ENCODE measurements at places on chromosomes 6 and 20.

DNA sequence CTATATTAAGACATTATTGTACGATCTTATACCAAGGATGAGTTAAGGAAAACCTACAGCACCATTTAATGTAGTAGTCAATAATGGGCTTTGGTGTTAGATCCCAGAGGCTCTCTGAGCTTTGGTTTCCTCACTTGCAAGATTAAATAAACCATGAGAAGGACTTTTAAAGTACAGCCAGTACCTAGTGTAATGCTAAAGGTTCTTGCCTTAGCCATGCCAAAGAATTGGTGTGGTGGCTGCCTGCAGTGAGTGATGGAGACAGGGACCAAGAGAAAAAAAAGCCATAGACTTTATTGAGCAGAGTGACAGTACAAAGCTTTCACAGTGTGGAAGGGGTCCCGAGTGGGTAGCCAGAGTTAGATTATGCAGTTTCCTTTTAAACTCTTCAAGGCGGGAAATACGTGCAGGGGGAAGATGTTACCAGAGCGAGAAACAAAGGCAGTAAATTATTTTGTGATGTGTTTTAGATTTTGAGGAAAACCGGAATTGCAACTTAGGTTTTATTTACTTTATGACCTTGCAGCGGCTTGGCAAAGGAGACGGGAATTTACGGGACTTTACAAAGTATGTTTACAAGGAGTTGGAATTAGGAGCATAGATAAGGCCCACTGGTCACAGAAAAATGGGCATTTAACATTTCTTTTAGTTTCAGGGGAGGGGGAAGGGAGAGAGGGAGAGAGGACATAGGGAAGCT lies 100.4 kb downstream of the MYO6 start:
- no peak for DNase-seq

DNA sequence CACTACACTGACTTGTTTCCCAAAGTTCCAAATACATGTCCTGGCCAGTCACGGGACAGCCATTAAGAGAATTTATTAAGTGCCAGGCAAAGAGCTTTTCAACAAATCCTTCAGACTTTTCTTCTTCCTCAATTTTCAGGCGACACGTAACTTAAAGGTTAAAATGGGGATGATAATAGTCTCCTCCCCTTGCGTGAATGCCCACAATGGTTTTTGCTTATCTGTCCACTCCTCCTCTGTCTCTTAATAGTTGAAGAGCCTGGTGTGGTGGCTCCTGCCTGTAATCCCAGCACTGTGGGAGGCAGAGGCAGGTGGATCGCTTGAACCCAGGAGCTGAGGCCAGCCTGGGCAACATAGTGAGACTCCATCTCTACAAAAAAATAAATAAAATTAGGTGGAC lies 11.4 kb upstream of the PARD6B start:
- no peak for DNase-seq

GRCh38 chr20:1121429-1121828 lies 3.0 kb downstream of the PSMF1 start:
- no peak for DNase-seq

GRCh38 chr6:81625216-81625615 lies 127.3 kb downstream of the TENT5A start:
- DNase-seq = no peak

- no peak for DNase-seq
These were observed at the start of gene CPNE5 for GRCh38 chr6:36838896-36839748. Gene CPNE5, minus strand, starts transcription at chr6:36839444. Its CDS starts 67 bp downstream, at chr6:36839377.

DNA sequence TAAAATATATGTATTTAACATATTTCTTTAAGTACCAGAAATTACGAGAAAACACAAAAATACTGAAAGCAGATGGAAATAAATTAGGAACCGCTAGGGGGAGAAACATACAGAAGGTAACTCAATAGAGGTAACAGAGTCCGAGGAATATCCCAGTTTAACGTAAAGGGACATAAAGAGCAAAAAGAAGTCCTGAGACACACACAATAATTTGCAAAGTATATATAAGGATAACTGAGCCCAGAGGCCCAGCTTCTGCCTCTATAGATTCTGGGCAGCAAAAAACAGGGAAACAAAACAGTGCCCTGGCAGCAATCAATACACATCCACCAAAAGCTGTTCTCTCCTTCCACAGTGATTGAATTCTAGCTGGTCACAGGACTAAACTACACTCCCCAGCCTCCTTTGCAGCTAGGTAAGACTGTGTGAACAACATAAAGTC lies 15.1 kb downstream of the TBC1D32 start:
- DNase-seq = no peak

DNA sequence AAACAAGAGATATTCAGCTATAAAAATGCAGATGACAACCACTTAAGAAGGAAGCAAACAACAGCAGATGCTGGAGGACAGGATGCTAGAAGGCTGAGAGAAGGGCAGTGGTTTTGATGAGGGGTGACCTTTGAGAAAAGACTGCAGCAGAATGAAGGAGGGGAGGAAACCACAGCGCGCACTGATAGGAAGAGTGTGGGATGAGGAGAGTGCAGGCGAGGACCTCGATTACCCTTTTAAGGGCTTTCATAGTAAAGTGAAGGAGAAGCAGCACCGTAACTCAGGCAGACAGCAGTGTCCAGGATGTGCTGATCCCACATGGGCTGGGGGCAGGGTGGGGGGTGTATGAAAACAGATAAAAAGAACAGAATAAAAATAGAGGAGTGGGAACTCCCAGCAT lies 19.2 kb downstream of the ZBTB2 start:
- no peak for DNase-seq

- DNase-seq = no peak
These were observed 145.1 kb upstream of the CCN2 start for GRCh38 chr6:132096245-132096644.

DNA sequence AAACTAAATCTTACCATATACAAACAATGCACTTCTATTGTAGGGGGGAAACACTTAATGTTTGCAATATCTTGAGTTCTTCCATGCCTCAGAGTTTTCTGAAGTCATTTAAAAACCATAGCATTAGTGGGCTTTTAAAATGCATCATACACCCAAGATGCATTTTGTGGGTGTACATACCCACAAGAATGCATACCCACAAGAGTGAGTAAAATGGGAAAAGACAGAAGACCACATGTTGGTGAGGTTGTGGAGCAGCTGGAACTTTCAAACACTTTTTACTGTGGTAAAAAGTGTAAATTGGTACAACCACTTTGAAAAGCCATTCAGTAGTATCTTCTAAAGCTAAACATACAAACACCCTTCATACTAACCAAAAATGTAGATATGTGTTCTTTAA lies 57.5 kb downstream of the CYB5R4 start:
- no peak for DNase-seq

- DNase-seq = no peak
These were observed 170.6 kb downstream of the PHACTR1 start for GRCh38 chr6:12886961-12887775.

All from stimulated activated CD4-positive, alpha-beta T cell treated with anti-CD3 and anti-CD28 coated beads, Interleukin-15, amount 100 ng/mL, for 1 hour (primary cell).